ENCODE measurements at places on chromosomes 6 and 20.

GRCh38 chr6:145660676-145661075 is 74.6 kb downstream of the EPM2A start:
- no peak for DNase-seq

GRCh38 chr6:147067184-147067583 is 137.0 kb upstream of the STXBP5 start:
- DNase-seq = no peak

DNA sequence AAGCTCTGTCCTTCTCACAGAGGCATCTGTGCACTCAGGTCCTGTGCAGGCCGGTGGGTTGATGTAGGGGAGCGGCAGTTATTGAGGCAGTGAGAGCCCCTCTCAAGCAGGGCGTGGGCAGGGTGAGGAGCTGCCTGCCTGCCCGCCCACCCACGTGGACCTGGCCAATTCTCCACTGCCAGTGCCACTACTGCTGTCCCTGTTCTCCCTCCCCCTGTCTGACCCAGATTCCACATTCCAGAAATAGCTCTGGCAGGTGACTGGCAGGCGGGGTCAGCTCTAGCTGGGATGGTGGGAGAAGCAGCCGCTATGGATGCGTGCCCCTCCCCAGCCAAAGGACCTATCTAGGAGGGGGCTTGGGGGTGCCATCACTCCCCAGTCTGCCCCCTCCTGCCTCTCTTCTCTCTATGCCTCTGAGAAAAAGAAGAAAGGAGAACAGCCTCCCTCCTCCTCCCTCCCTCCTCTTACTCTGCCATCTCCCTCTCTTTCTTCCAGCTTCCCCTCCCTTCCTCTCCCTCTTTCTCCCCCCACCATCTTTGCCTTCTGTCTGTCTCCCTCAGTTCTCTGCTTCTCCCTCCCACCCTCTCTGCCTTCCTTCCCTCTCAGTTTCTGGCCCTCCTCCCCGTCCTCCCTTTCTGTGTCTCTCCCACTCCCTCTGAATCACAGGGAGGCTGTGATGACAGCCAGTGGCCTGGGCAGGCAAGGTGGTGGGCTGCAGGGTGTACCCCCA is 86.5 kb upstream of the MYL9 start:
- no peak for DNase-seq

DNA sequence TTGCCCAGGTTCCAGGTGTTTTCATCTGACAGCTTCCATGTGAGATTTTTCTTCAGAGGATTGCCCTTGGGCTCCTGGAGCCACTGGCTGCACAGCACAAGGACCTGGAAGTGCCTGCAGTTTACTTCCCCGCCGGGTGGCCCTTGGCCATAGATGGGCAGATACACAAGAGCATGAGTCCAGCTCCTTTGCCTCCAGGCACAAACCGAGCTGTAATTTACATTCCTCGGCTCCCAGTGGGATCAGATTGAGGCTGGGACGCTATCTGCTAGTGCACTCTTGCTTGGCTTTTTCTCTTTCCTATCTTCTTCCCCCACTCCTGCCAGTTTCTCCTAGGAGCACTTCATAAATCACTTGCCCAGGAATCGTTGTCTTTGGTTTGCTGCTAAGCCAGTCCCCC is 85.4 kb upstream of the RALY start:
- no peak for DNase-seq

DNA sequence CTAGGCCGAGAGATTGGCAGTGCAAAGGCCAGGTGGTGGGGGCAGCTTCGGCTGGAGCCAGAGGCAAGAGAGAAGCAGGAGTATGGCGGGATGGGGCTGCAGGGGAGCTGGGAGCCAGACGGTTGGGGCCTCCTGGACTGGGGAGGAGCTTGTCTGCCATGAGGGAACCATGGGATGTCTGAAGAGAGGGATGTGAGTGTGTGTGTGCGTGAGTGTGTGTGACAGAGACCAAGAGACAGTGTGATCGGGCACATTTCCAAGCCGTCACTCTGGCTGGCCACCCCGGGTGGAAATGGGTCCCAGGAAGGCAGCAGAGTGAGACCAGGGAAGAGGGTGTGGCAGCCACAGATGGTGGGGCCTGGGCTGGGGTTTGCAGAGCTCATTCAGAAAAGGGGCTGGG is 13.8 kb downstream of the PHACTR3 start:
- no peak for DNase-seq

DNA sequence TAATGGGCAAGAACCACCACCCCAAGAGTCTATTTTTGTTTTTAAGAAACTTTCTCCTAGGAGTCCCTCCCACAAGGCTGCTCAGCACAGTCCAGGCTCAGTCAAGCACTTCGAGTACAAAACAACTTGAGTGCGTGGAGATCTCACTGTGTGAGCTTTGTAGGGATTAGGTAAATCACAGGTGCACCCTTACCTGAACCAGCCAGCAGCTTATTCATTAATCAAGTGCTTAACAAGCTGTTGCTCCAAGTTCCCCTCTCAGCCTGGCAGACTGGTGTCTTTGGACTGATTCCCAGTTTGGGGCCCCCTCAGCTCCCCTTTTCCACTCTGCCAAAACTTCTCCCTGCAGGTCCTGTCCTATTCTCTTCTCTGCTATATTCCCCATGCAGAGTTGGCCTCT is 133.1 kb downstream of the LY86 start:
- peak; percentile 76 for DNase-seq

GRCh38 chr20:15395457-15395856 is 1058.0 kb upstream of the FLRT3 start:
- DNase-seq = no peak

DNA sequence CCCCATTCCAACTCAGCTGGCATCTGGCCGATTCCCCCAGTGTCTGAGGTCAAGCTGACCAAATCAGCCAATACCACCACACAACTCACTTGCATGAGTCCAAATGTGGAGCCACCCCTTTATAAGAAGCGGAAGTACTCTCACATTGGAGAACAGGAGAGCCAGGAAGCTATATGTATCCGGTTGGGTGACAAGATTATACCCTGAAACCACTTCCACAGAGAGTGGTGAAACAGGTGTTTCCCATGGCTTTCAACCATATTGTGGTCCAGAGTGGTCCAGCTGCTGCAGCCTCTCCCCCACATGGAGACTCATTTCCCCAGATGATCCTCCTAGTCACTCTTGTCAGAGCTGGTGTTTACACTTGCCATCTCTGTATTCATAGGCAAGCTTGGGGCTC is 24.0 kb upstream of the SERINC1 start:
- no peak for DNase-seq

GRCh38 chr6:138484018-138484731 is 15.1 kb downstream of the NHSL1 start:
- DNase-seq = no peak

- no peak for DNase-seq
Observed at GRCh38 chr20:38449046-38449445, 13.9 kb upstream of the SNHG17 start.

DNA sequence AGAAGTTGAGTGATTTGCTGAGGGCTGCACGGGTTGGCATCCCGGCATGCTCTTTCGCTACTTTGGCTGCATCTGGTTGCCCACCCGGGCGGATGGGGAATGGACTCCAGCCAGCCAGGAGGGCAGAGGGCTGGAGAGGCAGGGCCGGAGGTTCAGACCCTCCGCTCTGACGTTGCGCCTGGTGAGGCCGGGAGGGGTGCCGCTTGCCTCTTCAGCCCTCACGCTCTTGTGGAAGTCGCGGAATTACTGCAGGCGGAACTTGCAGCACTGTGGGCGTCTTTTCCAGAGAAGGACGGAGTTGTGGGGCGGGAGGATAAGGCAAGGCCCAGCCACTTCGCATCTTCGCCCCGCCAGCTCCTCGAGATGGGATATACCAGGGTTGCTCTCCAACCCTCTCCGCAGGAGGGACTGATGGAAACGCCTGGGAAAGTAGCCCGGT is 656 bp downstream of the RTEL1 start:
- no peak for DNase-seq

GRCh38 chr20:59185809-59186208 is 22.2 kb downstream of the ZNF831 start:
- DNase-seq = no peak

GRCh38 chr6:149221774-149222070 is 95.8 kb upstream of the TAB2 start:
- no peak for DNase-seq

GRCh38 chr20:64261138-64261537 is 5.6 kb downstream of the PCMTD2 start:
- DNase-seq = no peak

DNA sequence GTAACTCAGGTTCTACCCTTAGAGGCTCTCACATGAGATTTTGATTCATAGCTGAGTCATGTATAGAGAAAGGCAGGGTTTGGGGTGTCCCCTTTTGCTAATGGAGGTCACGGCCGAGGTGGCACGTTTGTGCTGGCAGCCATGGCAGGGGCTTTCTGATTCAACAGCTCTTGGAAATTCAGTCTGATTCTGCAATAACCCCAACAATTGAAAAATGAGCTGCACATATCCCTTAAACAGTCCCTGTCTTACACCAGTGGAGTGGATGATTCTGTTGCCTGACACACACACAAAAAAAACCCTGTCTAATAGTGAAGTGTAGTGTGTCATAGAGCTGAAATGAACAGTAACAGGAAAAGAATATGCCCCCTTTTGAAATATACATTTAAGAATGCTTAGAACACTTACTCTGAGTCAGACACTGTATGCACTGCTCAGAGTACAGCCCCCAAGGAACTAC is 40.4 kb upstream of the ARG1 start:
- no peak for DNase-seq

GRCh38 chr20:33985280-33985679 is 8.4 kb upstream of the RALY start:
- no peak for DNase-seq

GRCh38 chr20:6976106-6976900 is 208.8 kb downstream of the BMP2 start:
- DNase-seq = no peak

- no peak for DNase-seq
Observed at GRCh38 chr20:11261533-11262000, 587.8 kb upstream of the JAG1 start.

GRCh38 chr6:89458704-89459103 is 25.8 kb downstream of the ANKRD6 start:
- DNase-seq = no peak

GRCh38 chr6:156457601-156458000 is 319.6 kb upstream of the ARID1B start:
- DNase-seq = no peak

- DNase-seq = no peak
Observed at GRCh38 chr6:151290877-151291721, 51.3 kb downstream of the AKAP12 start.

- no peak for DNase-seq
Observed at GRCh38 chr6:77561768-77562314, 91.0 kb upstream of the MEI4 start.

DNA sequence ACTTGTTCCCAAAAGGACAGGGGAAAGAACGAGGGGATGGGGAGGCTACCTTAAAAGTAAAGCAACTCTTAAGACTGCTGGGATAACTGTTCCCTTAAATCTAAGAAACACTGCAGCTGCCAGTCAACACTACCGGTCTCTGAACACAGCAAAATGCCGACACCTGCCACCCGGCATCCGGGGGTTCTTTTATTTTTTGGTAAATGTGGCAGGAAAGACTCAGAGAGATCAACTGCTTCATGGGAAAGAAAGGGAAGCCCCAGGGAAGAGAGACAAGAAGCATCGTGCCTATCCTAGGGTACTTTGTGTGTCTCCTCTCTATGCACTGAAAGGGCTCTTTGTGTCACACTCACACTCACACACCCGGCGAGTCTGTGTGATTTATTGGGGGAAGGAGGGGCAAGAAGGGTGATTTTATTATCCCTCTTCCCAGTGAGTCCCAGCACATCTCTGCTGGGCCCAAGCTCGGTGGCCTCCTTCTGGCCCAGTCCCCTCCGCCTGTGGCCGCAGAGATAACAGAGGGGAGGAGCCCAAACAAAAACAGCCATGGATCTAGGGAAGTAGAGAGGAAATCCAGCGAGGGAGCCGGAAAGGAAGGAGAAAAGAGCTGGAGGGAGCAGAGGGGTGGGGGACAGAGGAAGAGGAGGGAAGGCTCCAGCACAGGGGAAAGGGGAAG is 1.4 kb downstream of the FYN start:
- peak; percentile 36 for DNase-seq

DNA sequence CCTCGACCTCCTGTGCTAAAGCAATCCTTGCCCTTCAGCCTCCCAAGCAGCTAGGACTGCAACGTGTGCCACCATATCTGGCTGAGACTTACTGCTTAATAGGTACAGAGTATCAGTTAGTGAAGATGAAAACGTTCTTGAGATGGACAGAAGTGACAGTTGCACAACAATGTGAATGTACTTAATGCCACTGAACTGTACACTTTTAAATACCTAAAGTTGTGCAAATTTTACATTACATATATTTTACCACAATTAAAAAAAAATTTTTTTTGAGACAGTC is 25.9 kb downstream of the NUDT3 start:
- no peak for DNase-seq

GRCh38 chr6:144153260-144153659 is 2.9 kb downstream of the STX11 start:
- DNase-seq = no peak

GRCh38 chr20:34079818-34080217 is 32.2 kb downstream of the EIF2S2 start:
- DNase-seq = no peak

GRCh38 chr20:46774236-46774635 is 64.8 kb downstream of the SLC2A10 start:
- DNase-seq = no peak

DNA sequence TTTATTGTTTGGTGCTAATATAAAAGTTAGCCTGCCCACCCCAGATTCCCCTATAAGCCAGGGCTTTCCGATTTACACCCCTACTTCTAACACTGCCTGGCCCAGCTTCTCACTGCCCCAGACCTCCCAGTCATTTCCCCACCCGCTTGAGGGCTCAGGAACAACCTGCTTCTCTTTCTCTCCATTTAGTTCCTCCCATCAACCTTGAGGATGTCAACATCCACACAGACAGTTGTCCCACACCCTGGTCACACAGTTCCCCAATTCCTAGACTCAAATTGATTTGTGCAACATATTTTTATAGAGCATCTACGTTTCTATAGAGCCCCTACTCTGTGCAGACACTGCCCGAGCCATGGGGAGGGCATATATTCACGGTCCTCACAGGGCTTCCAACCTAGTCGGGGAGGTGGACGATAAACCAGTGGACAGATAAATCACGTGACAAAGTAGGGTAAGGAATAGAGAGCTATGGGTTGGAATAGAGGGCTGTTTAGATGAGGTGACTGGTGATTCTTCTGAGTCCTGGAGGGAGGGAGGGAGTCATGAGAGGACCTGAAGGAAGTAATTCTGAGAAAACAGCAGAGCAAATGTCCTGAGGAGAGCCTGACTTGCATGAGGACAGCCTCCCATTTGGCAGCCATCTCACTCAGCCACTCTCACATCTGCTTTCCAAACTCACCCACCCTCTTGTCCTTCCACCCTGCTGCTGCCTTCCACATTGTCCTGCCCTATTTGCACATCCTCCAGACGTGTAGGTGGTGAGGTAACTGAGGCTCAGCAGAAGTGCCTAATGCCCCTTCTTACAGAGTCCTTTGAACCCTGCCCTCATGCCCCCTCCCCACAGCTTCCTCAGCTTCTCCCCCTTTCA is 6.3 kb downstream of the GABRR2 start:
- no peak for DNase-seq

- no peak for DNase-seq
Observed at GRCh38 chr6:16704401-16705045, 56.7 kb downstream of the ATXN1 start.

- DNase-seq = no peak
Observed at GRCh38 chr20:45944151-45944964, 9.9 kb downstream of the PCIF1 start.

GRCh38 chr6:125598422-125598821 is 151.0 kb upstream of the HEY2 start:
- no peak for DNase-seq

GRCh38 chr6:44117397-44118128 is 9.7 kb downstream of the MRPL14 start:
- DNase-seq = no peak

Measured in WERI-Rb-1 (cell line).